NCI-H446 (cell line): ENCODE measurements at places on chromosomes 11 and 22.

- no peak for DNase-seq
These were observed 686.6 kb upstream of the FAT3 start for GRCh38 chr11:91538065-91538464.

DNA sequence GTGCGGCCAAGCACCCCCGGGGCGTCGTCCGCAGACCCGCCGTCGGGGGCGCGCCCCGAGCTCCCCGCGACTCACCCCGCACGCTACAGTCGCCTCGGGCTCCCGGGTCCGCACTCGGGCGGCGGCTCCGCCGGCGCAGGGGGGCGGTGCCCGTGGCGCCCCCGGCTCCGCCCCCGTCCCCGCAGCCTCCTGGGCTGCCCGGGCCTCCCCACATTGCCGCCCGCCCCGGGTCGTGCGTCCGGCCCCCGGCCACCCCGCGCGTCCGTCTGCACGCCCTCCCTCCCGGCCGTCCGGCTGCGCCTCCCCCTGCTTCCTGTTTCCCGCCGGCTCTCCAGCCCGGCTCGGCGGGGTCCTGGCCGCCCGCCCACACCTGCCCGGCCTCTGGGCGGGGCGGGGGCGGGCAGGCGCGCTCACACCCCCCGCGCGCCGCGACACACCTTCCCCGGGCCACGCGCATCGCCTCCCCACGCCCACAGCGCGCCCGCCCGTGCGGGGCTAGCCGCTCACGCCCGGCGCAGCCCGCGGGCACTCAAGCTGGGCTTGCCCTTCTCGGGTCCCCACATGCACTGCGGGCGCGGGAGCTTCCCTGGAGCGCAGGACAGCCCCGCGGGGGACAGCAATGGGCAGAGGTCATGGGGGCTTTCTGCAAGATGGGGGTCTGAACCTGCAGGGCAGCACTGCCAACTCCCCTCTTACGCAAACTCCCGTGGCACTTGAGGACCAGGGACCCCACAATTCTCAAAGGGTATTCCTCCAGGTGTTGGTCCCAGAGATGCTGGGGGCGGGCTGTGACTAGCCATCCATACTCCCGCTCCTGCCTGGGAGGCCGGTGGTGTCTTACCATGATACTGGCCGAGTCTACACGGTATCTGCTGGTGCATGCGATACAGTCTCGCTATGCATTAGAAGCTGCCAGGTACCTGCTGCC, at the start of gene CARD10:
TSS of gene CARD10 (minus strand) at position 148 of the 928 bp plus-strand sequence. CDS start 215 bp downstream, outside the sequence.
- DNase-seq: no peak

DNA sequence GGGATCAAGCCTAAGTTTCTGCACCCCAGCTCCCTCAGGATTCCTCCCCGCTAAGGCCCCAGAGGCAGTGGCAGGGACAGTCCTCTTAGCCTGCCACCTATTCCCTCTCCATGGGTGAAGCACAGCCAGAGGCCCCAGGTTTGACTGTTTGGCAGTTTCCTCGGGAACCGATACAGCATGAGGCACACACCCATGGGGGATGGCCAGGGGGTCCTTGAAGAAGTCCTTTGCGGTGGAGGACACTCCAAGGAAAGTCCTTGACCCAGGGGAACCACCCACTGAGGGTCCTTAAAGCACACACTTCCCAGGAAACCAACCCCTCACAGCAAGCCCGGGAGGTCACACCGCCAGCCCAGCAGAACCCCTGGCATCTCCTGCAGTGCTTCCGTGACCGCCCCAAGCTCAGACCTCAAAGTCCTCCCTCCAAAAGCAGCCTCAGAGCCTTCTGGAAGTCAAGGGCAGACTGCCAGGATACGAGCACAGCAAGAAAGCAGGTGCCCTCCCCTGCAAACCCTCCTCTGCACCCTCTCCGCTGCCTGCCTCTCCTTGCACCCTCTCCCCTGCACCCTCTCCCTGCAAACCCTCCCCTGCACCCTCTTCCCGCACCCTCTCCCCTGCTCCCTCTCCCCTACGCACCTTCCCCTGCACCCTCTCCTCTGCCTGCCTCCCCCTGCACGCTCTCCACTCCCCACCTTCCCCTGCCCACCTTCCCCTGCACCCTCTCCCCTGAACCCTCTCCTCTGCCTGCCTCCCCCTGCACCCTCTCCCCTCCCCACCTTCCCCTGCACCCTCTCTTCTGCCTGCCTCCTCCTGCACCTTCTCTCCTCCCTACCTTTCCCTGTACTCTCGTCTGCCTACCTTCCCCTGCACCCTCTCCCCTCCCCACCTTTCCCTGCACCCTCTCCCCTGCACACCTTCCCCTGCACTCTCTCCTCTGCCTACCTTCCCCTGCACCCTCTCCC, 1.4 kb downstream of the SIGIRR start:
- no peak for DNase-seq

DNA sequence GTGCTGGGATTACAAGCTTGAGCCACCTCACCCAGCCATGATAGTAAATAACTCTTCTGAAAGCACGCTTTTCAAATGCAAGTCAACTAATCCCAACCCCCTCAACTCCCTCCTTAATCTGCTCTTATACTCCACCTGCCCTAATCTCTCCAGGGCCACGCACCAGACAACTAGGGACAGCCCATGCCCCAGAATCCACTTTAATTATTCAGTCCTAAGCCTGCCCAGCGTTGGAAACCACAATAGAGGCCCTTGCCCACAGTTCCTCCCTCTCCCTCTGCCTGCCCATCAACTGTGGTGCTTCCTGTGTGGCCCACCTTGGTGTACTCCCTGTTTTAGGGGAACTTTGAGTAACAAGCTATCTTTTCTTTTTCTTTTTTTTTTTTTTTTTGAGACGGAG, 2.7 kb upstream of the VPREB3 start:
- DNase-seq: no peak

GRCh38 chr11:83779876-83780275, 493.7 kb upstream of the CCDC90B start:
- no peak for DNase-seq

DNA sequence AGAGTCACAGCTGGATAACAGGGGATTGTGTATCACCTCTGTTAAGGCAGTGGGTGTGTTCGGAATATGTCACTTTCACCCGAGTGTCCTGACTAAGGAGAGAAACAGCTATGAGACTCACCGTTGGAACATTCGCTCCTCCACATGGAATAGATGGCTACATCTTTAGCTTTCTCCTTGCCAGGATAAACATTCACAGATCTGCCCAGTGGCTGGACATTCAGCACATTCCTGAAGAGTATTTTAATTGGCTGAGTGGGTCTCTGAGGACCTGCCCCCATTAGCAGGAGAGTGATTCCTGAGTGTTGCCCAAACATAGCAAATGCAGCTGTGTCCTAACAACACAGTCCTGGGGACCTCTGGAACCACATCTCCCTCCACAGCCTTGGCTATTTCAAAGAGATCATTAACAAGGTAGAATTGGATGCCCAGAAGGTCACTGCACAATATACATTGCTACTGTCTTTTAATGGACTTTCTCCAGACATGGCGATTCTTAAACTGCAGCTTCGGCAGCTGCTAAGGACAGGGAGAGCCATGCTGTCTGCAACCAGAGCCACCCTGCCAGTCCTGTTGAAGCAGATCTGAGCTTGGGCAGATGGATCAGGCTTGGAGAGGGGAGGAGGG, 435.0 kb upstream of the CADM1 start:
- DNase-seq: no peak

DNA sequence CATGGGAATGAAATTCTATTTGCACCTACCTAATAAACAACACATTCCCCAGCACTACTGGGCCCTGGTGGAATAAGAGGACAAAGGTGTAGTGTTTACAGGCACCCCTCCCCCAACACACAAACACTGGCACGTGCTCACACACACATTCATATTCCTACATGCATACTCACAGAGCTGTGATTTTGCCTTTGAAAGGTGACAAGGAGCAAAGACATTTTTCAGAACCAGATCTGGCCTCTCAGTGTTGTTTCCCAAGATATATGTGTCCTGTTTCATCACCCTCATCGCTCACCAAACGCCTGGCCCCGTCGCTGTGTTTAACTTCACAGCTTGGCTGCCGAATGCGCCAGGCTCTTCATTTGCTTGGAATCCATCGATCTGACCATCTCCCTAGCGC, 292.6 kb downstream of the NTM start:
- no peak for DNase-seq

- DNase-seq: no peak
These were observed 128.0 kb upstream of the ANO1 start for GRCh38 chr11:69950120-69950519.

- no peak for DNase-seq
These were observed 9.8 kb upstream of the ARHGEF17 start for GRCh38 chr11:73298233-73298632.

DNA sequence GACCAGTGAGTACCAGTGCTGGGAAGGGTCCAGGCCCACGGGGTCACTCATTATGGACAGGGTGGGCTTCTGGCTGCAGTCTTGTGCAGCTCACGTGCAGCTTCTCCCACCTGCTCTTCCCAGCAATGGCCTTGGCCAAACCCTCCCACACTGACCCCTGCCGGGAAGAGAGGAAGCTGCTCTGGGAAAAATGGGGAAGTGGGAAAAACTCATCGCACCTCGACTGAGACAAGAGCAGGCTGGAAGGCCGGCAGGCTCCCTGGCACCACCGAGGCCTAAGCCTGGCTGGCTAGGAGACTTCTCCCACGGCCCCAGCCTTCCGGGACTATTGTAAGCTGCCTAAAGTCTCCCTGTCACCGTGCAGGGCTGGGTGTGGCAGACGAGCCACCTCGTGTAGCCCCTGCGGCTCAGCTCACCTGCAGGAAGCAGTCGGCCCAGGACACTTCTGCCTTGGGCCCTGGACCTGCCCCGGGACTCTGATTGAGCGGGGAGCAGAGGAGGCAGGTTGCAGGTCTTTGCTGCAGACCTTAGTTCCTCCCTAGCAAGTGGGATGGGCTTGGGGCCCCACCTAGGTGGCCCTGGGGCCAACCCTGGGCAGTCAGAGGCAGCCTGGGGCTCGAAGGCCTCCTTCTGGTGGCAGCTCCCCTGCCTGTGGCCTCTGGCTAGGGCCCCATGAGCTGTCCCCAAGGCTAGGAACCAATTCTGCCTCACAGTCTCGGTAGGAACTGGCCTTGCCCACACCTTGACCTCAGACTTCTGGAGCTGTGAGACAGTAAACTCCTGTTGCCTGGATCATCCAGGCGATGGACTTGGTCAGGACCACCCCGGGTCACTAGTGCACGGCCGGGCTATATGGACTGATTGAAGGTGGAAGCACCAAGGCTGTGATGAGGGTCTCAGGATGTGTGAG, 23.1 kb downstream of the MRGPRG start:
- DNase-seq: no peak

DNA sequence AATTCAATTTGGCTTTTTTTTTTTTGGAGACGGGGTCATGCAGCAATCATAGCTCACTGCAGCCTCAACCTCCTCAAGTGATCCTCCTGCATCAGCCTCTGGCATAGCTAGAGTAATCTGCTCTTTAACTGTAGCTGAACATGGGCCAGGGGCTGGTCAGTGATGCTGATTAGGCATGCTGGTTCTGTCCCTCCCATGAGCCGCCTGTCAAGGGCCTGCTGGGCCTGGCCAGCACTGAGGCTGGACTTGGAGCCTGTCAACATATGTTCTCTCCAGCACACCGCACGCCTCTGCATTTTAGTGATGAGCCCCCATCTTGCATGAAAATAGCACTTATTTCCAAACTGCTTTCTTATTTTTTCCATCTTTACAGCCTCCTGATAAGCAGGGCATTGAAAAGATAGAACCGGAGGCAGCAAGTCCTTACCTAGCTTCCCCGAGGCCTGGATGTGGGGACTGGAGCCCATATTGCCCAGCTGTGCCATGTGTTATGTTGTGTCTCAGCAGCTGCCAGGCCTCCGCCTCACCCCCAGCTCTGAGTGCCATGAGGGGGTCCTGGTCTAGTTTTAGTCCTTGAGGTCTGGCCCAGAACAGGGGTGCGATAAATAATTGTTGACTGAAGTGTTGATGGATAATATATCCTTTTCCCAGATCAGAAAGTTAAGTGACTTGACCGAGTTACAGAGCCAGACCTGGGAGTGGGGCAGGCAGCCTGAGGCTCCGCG, 80.0 kb downstream of the CTTN start:
- no peak for DNase-seq

GRCh38 chr11:70122490-70123198, 44.5 kb downstream of the ANO1 start:
- DNase-seq: no peak

GRCh38 chr11:115458877-115459276, 45.3 kb downstream of the CADM1 start:
- no peak for DNase-seq

- DNase-seq: no peak
These were observed 14.2 kb downstream of the TMEM121B start for GRCh38 chr22:17106785-17107546.

DNA sequence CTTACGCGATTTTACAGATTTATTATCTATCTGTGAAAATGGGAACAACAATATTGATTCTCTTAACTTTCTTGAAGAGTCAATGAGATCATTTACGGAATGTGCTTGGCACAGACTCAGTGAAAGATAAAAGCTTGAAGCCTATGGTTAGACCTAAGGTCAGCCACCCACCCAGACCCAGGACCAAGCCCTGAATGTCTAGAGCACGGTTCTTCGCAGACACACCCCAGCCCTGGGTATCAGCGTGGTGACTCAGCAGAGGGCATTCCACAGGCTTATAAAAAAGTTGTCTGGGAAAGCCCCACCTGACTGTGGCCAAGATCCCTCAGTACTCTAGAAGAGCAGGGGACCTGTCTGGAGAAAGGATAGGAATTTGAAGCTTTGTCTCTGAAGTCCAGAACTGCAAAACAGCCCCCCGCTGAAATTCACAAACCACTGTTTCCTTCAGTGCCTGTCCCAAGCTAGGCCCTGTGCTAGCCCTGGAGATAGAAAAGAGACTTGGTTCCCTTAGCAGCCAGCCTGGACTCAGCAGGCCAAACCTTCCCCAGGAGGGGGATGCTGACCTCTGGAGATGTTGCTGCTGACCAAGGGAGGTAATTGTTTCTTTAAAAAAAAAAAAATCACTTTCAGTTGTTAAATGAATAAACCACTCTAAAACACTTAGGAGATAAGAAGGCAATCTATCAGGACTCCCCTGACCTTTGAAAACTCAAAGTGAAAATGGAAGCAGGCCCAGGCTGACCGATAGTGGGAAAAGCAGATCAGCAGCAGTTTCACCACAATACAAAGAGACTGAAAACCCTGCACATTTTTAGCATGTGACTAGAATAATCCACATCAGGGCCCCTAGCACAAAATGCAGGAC, 114.0 kb downstream of the ABTB2 start:
- DNase-seq: no peak

- DNase-seq: no peak
These were observed 51.1 kb downstream of the CLMP start for GRCh38 chr11:123143921-123144320.

DNA sequence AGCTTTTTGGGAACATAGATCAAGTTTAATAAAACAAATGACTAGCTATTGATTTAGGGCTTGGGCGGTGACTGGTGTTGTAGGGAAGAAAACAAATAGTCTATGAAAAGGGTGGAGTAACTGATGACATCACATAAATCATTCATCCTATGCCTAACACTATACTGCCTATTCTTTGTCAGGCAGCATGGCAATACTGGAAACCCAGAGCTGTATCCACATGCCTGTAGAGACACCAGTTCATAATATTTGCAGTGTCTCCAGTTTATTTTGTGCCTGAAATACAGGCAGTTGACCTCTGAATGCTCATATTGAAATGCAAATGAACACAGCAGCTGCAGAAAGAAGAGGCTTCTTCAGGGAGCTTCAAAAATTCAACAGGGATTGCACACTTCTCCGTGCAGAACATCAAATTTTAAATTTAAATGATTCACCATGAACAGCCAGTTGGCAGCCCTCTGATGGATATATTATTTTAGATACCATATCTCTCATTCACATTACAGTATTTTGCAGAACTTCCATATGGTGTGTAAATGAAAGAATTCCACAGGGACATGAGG, 283.1 kb upstream of the CTSC start:
- no peak for DNase-seq
